ENCODE measurements at places on chromosomes 12 and 14.

GRCh38 chr14:64438181-64438841 lies 27.0 kb upstream of the AKAP5 start:
- no peak for DNase-seq

DNA sequence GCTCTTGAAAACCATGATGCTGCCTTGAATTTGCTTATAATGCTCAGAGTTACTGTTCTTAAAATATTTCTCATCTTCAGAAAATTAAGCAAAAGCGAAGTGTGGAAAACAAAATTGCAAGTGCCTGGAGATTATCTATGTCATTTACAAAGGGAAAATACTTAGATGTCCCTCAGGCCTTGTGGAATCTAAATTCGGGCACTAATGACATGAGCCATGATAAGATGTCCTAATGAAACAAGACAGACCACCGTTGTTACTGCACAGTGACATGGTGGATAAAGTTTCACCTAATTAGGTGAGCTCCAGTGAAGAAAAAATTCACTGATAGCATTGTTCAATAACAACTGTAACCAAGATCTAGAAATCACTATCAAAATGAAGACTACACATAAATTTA lies 30.4 kb downstream of the PPP1R13B start:
- DNase-seq: no peak

- DNase-seq: no peak
These were observed 1.0 kb downstream of the ZDHHC22 start for GRCh38 chr14:77140359-77141213.

DNA sequence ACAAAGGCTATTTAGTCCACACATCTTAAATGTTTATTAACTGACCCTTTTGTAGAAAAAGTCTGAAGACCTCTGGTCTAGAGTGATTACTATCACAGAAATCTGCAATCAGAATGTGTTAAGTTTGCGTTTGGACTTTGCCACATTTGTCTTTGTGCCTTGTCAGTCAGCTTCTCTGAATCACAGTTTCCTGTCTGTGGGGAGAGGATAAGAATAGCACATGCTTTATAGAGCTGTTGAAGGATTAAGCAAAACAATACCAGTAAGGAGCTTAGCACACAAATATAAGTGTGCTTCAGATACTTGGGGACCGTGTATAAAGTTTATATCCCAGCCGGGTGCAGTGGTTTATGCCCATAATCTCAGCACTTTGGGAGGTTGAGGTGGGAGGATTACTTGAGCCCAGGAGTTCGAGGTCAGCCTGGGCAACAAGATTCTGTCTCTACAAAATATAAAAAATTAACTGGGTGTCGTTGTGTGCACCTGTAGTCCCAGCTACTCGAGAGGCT lies 63.0 kb upstream of the BTG1 start:
- DNase-seq: no peak

DNA sequence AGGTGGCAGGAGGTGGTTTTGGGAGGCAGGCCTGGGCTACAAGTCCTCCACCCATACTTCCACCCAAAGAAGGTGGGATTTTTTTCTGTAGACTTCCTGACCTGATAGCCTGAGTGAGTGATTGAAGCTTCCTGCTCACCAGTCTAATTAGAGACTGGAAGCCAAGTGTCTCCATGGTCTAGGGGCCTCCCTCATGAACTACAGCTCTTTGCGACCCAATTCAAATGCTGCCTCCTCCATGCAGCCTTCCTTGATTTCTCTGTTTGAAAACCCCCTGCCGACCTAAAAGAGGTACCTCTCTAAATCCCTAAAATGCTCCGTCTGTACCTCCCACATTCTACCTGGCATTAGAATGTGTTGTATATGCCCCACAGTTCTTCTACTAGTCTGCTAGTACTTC lies 124.9 kb downstream of the PLXNC1 start:
- DNase-seq: no peak

GRCh38 chr12:13369474-13370056 lies 173.0 kb downstream of the EMP1 start:
- no peak for DNase-seq

GRCh38 chr12:27508736-27509431 lies 15.1 kb upstream of the PPFIBP1 start:
- no peak for DNase-seq

DNA sequence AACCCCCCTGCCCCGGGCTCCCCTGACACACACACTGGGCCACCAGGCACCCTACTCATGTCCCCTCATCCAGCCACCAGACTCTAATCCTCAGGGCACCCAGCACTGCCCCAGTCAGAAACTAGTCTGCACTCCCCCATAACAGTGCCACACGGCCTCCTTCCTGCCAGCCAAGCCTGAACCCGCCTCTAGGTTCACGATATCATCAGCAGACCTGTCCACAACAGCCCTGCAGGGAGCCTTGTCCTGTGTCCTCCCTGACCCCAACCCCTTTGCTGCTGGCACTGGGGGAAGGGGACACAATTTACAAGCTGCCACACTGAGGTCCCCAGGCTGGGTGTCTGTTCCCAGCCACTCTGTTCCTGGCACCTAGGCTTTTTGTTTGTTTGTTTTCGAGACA lies 33.6 kb downstream of the LTBP2 start:
- DNase-seq: no peak

- DNase-seq: no peak
These were observed 1.1 kb downstream of the TXNDC16 start for GRCh38 chr14:52551205-52551604.

- no peak for DNase-seq
These were observed 684 bp downstream of the KANSL2 start for GRCh38 chr12:48681399-48681709.

DNA sequence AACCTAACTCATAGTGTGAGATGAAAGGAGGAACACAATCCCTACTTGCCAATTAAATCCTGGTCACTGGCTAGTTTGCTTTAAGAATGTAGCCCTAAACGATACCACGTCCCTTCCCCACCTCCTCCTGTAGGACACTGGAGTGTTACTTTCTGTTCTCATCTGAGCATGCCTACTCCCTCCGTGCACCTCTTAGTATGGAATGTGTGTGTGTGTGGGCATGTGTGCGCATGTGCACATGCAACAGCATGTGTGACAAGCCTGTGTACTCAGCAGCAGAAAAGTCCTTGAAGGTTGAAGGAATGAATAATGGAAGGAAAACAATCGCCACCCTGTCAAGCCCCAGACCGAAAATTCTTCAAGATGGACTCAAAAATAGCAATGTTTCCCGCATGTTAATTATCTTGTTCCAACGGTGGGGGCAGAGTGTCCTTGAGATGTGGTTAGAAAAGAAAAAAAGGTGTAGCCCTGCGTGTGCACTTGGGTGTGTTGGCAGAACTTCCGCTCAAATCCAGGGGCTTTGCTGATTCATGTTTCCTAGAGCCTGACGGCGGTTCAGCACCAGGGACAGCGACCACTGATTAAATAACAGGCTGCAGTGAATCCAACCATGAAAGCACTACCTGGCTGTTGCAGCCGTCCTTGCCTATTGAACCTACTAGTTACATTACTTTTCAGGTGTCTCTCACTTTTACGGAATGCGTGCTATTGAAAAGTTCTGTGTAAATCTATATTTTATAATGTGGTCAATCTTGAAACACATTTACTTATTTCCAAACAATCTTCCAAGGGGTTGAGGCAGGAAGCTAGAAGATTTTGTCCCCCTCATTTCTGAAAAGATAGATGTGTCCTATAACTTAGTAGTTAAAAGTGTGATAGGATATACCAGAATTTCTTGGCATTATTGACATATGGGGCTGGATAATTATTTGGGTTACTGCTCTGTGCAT lies 79.8 kb downstream of the SRRM4 start:
- DNase-seq: peak; percentile 17

DNA sequence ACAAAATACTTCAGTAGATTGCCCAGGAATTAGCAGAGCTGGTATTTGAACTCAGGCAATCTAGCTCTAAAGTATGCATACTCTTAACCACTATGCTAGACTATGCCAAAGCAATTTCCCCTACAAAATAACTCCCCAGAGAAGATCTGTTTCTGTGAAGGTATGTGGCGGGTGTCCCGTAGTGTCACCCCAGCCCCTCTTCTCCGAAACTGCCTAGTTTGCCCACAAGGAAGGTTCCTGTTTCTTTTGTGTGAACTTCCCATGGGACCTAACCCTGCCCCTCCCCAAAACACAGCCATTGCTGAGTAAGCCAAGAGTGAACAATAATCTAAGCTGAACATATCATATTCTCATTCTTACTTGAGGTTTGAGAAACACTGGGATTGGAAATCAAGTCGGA lies 15.5 kb upstream of the RAP1B start:
- DNase-seq: no peak

GRCh38 chr12:69935651-69936100 lies 110.6 kb downstream of the MYRFL start:
- peak; percentile 4 for DNase-seq

GRCh38 chr14:50773632-50774541 lies 57.1 kb downstream of the NIN start:
- no peak for DNase-seq

DNA sequence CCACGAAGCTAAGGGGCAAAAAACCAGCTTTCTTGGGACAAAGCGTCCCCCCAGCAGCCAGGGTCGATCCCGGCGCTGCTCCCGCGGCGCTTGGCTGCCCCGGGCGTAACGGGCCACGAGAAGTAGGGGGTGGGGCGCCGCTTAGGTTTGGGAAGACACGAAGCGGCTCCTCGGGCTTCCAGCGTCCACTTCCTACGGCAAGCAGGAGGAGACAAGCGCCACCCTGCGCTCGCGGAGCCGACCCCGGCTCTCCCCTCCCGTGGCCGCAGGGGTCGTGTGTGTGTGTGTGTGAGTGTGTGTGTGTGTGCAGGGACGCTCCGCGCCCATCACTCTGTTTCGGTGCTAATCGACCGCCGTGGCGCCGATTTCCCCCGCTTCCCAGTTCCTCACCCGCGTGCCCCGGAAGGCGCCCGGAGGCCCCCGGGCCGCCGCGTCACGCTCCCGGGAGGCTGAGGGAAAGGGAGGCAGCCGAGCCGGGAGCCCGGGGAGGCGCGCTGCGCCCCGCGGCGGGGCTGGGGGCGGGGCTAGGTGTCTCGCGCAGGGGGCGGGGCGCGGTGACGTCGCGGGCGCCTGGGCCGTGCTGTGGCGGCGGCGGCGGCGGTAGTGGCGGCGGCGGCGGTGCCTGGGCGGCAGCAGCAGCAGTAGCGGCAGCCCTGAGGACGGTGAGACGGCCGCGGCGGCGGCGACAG lies at the start of gene ERC1:
Gene ERC1 (plus strand): TSS at position 563 of the 689 bp plus-strand sequence. CDS start 36,681 bp downstream, outside the sequence.
- peak; percentile 87 for DNase-seq

DNA sequence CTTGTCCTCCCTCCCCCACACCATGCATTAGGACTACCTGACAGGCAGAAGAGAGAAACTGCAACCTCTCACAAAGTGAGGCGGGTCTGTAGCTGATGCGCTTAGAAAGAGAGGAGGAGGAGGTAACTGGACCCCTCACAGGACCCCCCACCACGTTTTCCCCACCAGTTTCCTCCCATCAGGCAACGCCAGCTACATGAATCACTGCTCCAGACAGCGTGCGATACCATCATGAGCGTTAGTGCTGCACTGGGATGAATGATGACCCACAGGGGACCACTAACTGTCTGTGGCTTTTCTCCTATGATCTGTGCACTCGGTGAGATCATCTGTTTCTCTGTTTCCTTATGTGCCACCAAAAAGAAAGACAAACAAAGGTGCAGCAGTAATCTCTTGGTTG lies 77.7 kb downstream of the KCNK10 start:
- no peak for DNase-seq

DNA sequence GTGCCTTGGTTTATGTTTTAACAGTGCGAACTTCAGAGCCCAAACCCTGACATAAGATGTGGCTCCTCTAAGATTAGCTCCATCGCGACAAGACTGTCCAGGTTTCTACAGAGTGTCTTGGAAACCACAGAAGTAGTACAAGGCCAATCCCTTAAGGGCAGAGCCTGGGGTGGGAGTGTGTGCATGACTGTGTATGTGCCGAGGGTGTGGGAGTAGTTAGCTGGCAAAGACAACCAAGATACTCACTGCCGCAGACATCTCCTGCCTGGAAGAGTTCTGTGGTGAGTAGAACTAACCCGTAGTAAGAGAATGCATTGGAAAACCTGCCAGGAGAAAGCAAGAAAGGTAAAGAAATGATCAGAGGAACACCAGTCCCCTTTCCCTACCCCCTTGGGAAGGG lies 54.1 kb downstream of the DAO start:
- DNase-seq: no peak

DNA sequence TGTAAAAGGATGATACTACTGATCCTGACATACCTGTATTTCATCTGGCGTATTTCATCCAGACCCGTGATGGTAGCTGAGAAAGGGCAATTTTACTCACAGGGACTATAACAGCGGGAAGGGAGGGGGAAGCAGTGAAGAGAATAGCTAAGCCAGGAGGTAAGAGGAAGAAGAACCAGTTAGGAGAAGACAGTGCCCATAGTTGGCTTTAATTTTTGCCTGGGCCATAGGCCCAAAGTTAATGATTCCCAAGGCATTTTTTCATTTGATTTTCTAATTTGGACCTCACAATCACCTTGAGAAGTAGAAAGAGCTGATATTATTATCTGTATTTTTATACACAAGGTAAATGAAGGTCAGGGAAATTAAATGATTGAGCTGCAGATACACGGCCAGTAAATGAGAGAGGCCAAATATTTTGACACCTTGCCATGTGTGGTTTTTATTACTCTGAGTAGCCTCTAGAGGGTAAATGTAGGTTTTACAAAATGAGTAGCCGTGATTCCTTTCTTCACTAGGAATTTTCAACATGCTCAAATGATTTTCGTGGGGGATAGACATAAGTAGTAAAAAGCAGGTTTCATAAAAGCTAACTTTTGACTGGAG lies 382.2 kb downstream of the FUT8 start:
- no peak for DNase-seq

DNA sequence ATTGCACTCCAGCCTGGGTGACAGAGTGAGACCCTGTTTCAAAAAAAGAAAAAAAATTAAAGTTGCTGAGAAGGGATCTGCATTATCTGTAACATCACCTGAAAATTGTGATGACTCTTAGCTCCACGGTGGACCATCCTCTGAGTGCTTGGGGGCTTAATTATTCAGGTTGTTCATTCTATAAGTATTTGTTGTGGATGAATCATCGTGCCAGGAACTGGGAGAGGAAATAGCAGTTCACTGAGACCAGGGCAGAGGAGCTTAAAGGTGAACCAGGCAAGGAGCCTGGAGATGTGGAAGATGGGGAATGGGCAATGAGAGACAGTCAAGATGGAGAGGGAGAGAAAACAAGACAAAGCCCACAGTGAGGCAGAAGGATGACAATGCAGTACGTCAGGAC lies 25.5 kb upstream of the GSC start:
- no peak for DNase-seq

GRCh38 chr14:78164226-78164853 lies 5.8 kb upstream of the NRXN3 start:
- no peak for DNase-seq

DNA sequence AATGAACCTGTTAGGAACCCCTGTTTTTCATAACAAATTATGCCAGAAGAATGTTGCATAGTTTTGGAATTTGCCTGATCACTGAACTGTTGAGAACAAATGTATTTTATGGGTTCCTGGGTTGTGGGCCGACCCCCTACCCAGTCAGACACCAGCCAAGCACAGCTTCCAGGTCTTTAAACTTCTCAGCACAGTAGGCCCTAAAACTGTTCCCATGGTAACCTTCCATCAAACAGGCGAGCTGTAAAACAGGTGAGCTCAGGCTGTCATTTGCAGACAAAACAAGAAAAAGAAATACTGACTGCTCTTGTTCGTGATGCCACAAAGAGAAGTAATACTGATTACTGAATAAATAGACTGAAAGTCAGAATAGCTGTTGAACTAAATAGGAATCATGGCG lies 147.0 kb downstream of the PTPRO start:
- no peak for DNase-seq

All from C1 segment of cervical spinal cord (tissue), 14 donors.